GM23248 (cell line): ENCODE measurements at places on chromosomes 1 and 21.
A peak's percentile ranks its signal among the peaks of the same experiment; 100 is the strongest.

- no peak for DNase-seq
Measured at GRCh38 chr21:25092441-25093011, 514.8 kb downstream of the MRPL39 start.

- no peak for DNase-seq
Measured at GRCh38 chr1:222301652-222302051, 246.3 kb downstream of the HHIPL2 start.

- peak; percentile 52 for DNase-seq
Measured at GRCh38 chr1:25500694-25501093, 42.7 kb upstream of the LDLRAP1 start.

DNA sequence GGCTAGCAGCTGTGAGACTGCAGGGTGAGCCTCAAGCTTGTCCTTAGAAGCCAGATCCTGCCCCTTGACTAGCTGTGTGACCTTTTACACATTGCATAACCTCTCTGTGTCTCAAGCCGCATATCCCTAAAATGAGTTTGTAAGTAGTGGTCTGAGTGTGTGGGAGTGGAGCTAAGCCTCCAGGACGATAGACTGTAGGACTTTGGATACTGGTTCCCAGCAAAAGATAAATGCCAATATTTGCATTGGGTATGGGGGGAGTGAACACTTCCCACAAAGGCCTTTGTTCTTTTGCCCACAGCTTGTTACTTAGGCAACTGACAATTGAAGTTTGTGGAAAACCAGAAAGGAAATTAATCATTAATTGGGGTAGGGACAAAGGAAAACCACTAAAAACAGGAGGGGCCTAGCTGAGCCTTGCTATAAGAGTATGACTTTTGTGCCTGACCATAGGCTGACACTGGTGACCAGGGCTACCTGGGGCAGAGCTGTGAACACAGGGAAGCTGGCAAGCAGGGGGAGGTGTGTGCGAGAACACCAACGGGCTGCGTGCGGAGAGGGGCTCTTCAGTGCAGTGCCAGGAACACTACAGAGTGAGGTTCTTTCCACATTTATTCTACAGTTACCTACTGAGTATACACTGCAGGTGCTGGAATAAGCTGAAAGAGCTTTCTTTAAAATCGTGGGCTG is 102.4 kb upstream of the ETV3 start:
- no peak for DNase-seq

DNA sequence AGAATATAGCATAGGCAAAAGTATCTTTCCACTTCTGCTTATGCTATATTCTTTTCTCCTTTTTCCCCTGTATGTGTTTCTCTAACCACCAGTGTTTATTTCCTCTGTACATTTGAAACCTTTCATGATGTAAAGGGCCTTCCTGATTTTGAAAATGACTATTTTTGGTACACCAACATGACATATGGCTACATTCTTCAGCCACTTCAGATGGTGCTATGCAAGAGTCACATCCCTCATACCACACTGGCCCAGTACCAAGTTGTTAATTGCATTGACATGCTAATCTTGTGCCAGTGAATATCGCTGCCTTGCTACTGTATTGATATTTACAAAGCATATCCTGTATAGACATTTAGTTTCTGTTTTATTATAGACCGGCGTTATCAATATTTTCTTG is 408.7 kb downstream of the NCAM2 start:
- no peak for DNase-seq

DNA sequence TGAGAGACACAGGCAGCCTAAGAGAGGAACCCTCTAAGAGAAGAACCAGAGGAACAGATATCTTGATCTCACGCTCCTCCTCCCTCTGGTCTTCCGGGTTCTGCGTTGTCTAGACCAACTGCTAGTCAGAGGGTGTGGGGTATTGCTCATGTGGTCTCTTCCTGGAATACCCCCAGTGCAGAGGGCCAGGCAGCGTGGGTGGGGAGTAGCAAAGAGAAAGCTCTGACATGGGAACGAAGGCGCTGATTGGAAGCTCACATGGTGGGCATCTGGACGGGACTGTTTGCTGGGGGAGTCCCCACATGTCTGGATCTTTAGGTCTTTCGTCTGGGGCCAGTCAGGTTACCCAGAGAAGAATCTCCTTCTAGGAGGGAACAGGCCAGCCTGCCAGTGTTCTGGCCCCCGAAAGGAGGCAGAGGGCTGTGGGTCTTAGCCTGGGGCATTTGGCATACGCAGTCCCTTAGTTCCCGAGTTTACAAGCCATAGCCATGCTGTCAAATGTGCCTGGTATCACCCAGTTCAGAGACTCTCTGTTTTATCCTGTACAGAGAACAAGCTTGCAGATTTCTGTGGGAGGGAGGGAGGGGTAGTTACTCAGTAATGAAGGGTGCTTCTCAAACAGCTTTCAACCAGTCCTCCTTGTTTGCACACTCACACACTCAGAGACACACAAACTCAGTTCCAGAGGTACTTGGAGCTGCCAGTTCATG is 18.3 kb upstream of the IL6R start:
- peak; percentile 61 for DNase-seq

- DNase-seq = no peak
Measured at GRCh38 chr1:5111581-5111980, 457.2 kb downstream of the AJAP1 start.

DNA sequence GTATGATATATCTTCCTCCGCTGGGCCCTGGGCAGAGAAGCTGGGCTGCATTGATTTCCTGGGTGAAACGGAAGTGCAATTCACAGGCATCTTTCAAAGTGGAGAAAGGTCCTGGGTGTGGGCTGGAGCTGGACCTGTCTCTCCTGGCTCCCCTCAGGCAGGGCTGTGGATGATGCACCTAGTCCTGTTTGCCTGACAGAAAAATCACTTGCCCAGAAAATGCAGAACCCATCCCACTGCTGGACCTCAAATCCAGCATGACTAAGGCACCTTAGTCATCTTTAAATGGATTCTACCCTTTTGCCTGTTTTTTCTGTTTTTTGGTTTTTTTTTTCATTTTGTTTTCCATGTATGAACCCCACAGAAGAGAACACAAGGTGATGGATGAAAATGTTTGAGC is 49.7 kb downstream of the MYSM1 start:
- DNase-seq = peak; percentile 52

GRCh38 chr1:233440951-233441401 is 113.5 kb downstream of the MAP3K21 start:
- peak; percentile 80 for DNase-seq

DNA sequence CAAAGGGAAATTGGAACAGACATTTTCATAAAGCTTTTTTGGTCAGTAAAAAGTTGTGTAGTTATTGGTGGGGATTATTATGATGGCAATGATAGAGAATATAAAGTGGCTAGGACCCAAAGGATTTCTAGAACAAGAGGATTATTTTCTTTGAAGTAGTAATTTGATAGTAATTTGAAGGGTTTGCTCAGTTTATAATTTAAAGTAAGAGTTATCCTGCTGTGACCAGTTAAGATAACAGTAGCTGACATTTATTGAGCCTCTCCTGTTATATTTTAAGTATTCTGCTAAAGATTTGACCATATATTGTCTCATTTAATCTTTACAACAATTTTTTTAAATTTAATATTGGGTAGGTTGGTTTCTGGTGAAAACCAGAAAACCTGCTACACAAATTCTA is 14.7 kb downstream of the CAPZA1 start:
- DNase-seq = no peak

DNA sequence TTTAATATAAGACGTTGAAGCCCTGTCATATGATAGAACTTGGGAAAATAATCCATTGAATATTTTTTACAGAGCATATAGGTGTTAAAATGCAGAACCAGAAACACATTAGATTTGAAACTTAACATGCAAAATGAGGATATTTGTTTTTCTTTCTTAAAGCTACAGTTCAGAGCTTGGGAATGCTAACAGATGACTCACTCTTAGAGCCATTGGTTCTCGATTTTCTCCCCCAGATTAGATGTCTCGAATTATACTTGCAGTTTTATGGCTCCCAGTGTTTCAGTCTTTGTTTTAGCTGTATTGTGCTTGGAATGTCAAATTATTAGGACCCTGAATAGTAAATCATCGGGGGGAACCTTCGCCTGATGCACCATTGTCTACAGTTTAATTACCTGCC is 575.7 kb upstream of the ZP4 start:
- peak; percentile 32 for DNase-seq

DNA sequence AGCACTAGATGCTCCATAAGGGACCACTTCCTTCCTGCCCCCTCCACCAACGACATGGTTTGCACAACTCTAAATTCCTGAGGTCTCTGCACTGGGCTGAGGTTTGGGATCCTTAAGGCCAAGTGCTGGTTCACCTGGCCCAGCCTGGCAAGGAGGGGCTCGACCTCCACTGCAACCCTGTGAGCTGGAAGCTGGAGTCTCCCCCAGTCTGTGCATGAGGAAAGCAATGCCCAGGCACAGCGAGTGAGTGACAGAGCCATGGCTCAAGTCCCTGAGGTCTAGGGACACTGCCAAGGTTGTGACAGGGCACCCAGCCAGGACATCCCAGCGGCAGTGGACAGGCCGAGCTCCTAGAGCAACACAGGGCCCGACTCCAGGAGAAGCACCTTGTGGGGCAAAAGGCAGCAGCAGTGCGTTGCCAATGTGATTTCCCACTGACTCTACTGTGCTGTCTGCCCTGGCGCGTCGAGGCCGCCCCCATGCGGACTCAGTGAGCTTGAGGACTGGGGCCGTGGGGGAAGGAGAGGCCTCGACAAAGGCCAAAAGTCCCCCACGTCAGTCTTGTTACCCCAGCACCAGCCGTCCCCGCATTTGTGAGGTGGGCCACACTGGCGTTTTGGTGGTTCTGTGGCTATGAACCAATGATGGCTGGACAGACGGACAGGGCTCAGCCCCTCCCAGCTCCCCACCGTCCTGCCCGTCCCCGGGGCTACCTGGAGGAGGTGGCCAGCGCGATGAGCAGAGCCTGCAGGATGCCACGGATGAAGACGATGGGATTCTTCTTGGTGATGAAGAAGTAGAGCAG is 30.0 kb downstream of the PODN start:
- peak; percentile 20 for DNase-seq

DNA sequence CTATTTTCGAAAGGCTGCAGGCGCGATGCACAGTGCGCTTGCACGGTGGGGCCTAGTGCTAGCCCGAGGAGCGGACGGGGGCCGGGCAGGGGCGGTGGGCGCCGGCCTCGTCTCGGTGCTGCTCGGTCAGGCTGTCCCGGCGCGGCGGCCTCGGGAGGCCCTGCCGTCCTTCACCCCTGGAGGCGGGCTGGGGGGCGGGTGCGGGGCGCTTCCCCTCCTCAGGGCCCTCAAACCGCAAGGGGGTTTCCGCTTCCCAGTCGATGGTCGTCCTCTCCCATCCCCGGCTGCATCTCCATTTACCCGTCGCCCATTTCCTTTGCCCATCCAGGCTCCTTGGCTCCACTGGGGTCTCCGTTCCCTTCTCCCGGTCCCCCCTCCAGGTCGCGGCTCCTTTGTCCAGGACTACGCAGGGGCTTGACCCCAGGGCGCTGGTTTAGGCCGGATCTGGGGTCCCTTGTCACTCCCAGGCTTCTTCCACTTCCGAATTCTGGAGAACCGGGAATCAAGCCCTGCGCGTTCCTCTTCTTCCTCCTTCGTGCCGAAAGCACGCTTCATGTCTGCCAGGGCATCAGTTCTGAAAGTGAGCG is 196.3 kb upstream of the LMO4 start:
- no peak for DNase-seq

DNA sequence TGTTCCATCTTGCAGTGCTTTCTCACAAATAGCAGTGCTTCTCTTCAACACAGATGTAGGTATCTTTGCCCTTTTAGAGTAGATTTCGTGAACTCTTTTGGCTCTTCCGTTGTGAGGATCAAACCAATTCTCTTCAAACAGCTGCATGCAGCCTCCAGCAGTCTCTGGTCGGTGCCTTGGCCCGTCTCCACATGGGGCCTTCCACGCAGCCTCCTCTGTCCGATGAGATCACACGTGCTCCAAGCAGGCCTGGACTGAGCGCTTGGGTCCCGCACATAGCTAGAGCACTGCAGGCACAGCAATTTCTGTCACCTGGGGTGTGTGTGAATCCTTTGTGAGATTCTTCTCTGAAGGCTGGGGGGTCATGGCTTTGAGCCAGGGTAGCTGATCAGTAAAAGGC is 82.8 kb upstream of the KCNE2 start:
- no peak for DNase-seq

DNA sequence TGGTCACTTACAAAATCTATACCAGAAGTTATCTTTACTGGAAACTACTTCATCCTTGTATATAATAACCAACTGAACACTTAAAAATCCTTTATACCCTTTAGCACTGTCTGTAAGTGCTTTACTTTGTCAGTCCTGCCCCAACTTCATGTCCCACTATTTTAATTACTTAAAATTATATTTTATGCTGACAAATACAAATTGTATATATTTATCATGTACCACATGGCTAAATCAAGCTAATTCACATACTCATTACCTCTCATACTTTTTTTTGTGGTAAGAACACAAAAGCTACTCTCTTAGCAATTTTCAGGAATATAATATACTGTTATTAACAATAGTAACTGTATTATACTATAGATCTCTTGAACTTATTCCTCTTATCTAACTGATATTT is 63.0 kb downstream of the EVI5 start:
- DNase-seq = no peak

GRCh38 chr1:171403393-171403792 is 81.9 kb upstream of the PRRC2C start:
- DNase-seq = peak; percentile 19

DNA sequence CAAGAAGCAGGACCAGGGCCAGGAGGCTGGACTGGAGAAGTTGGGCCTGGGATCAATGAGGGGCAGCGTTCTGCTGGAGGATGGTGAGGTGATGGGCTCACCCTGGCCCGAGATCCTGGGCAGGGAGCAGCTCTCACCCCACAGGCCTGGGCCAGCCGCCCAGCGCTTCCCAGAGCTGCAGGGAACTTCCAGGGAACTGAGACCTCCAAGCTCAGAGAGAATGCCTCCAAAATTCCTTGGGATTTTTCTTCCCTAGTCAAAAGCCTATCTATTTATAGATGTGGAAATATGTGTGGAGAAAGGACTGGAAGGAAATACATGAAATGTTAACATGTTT is 121.2 kb downstream of the SPSB1 start:
- no peak for DNase-seq

DNA sequence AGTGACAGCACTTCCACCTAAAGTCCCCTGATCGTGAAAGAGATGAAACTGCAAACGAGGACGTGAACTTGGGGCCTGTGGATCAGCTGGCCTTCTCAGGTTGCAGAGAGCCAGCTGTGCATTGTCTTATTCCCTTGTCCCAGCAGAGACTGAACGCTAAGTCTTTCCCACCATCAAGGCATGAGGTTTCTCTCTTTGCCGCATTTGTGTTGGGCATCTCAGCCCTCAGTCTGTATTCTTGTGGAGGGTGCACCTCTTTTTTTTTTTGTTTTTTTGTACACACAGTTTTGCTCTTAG is 71.4 kb downstream of the KIF26B start:
- DNase-seq = no peak

- DNase-seq = no peak
Measured at GRCh38 chr1:42961312-42962091, 2.8 kb upstream of the SLC2A1 start.

DNA sequence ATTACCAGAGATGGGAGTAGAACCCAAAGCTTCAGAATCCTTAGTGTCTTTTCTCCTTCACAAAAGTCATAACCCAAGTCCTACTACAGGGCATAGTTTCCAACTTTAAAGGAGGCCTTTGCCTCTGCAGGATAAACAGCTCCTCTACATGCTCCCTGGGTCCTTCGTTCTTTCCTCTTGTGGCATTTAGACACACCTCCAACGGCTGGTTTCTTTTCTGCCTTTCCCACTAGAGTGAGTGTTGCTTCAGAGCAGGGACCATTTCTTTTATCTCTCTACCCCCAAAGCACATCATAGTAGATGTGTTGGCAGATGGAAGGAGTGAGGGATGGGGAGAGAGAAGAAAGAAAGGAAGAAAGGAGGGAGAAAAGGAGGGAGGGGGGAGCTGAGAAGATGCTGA is 144.7 kb upstream of the SPATA6 start:
- no peak for DNase-seq

- DNase-seq = no peak
Measured at GRCh38 chr1:59215766-59216291, 81.1 kb upstream of the FGGY start.

- no peak for DNase-seq
Measured at GRCh38 chr1:114290341-114290740, 136.7 kb upstream of the SYT6 start.
